ENCODE measurements at places on chromosomes 2 and 18. TPM values are rescaled to one million over a fixed set of nuclear protein-coding genes. Genes with fewer than 3 reads are reported as not detected.
A peak's percentile ranks its signal among the peaks of the same experiment; 100 is the strongest.

- no peaks in the 10 kb centered on the region for H3K4me1 ChIP-seq
- H3K27me3 ChIP-seq: peaks cover 3% of the 10 kb centered on the region
- no peak overlapping the region for H3K27ac ChIP-seq
Measured at GRCh38 chr2:235793163-235793752, 299.4 kb downstream of the AGAP1 start.

DNA sequence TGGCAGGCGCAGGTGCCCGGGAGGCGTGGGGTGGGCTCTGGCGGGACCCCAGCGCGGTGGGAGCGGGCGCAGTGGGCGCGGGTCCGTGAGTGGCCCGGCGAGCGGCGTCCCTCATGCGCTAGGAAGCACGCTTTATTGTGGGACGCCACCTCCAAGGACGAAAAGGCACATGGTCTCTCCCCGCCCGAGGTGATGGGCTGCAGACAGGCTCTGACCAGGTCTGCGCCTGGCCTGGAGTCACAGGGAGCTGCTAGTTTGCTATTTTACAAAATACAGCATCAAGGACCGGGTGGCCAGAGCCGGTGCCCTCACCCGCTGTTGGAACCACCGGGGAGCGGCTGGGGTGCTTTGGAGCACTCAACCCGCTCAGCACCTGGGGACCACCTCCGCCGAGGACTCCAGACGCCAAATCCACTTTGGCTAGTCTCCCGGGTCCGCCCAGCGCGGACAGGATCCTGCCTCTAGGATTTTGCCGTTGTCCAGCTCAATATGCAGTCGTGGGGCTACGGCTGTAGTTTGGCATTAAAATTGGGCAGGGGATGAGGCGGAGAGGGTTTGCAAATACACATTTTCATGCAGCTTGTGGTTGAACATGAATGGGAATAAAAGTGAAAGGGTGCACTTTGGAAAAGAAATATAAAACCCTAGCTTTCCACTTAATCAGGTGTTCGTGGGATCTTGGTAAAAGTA lies 65.4 kb downstream of the LRRFIP1 start:
- H3K4me1 ChIP-seq: peaks cover 36% of the 10 kb centered on the region
- peaks cover 2% of the 10 kb centered on the region for H3K27me3 ChIP-seq
- H3K4me3 ChIP-seq: peak overlapping the region; percentile 90
- DNase-seq: peak; percentile 64

- peaks cover 9% of the 10 kb centered on the region for H3K4me1 ChIP-seq
- peak within 1 kb of the TSS; percentile 95 for H3K4me3 ChIP-seq
- peak; percentile 93 for DNase-seq
- H3K36me3 ChIP-seq: peaks cover 3% of the 10 kb centered on the region
Measured at GRCh38 chr18:72544092-72544886, at the start of gene CBLN2. CBLN2 (minus strand) TSS chr18:72544342; CDS start chr18:72542160, 2,182 bp downstream.

DNA sequence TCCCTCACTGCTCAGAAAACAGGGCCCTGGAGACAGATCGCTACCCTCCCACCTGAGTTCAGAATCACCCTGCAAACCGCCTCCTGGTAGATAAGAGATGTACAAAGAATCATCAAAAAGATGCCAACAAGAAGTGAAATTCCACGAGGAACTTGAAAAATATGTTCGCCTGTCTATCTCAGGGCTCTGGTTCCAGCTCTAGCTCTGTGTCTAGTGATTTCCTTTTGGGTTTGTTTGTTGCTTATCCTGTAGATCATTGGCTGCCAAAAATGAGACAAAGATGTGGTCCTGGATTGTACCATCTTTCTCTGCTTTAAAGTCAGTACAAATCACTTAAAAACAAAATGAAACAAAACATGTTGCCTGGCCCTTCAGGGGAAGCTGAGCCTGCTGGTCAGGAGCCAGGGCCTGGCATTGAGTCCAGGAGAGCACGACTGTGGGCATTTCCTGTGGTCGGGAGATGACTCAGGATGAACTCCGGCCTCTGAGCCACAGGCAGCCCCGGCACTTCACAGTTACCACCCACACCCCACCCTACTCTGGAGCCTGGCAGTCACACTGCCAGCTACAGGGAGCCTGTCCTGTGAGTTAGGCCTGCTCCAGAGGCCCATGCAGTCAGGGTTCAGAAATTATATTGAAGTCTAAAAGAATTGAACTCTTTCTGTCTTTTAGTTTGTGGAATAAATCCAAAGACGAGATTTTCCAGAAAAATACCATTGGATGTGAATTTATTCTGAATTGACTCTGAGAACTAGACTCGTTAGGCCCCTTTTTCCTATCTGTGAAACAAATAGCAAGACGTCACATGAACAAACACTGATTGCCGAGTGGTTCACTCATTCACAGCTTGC lies 8.0 kb upstream of the ITGB6 start:
- no peak for DNase-seq
- peaks cover 4% of the 10 kb centered on the region for H3K27me3 ChIP-seq
- no peak overlapping the region for H3K4me3 ChIP-seq
- no peaks in the 10 kb centered on the region for H3K36me3 ChIP-seq
- H3K4me1 ChIP-seq: peaks cover 6% of the 10 kb centered on the region
- H3K27ac ChIP-seq: no peak overlapping the region

GRCh38 chr2:165524720-165525119 lies 55.2 kb downstream of the CSRNP3 start:
- H3K27ac ChIP-seq: no peak overlapping the region
- no peaks in the 10 kb centered on the region for H3K27me3 ChIP-seq
- DNase-seq: no peak
- peaks cover 4% of the 10 kb centered on the region for H3K36me3 ChIP-seq
- no peak overlapping the region for H3K4me3 ChIP-seq

The RGPD3 gene
- total RNA-seq: 0.27 TPM

GRCh38 chr18:50666536-50666935 lies 106.6 kb downstream of the MAPK4 start:
- H3K27ac ChIP-seq: no peak overlapping the region
- H3K4me1 ChIP-seq: peaks cover 29% of the 10 kb centered on the region

DNA sequence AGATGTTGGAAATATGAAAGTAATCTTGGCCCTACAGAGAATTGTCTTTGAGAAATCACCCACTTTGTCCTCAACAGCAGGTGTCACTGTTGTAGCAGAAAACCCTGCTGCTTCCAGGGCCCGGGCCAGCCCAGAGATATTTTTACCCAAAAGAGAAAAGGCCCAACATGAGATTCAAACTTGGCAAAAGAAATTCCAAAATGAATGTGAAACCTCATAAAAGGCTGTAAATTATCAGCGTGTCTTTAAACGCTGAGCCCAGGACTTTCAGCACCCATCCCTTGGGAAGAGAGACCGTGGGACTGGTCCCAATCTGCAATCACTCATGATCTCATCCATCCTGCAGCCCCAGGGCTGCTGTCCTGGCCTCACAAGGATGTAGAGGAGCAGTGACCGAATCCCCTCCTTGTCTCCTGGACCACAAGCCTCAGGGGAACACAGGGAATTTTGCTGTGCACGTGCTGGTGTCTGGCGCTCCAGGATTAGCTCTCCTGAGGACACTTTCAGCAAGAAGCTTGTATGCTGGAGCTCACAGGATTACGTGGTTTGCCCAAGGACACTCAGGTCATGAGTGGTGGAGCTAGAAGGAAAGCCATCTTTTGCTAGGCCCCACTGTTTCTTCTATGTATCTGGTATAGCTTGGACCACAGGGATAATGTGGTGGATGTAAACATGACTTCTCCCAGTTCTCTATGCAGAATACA lies 202.1 kb downstream of the RNF144A start:
- H3K4me1 ChIP-seq: peaks cover 21% of the 10 kb centered on the region
- H3K36me3 ChIP-seq: peaks cover 8% of the 10 kb centered on the region
- peak; percentile 44 for DNase-seq

- H3K27ac ChIP-seq: no peak overlapping the region
- no peaks in the 10 kb centered on the region for H3K4me1 ChIP-seq
- no peak for DNase-seq
- peaks cover 3% of the 10 kb centered on the region for H3K27me3 ChIP-seq
- H3K4me3 ChIP-seq: no peak overlapping the region
- peaks cover 3% of the 10 kb centered on the region for H3K36me3 ChIP-seq
Measured at GRCh38 chr18:49355028-49355427, 105.4 kb downstream of the DYM start.

The ZNF521 gene
- 58.7 TPM for total RNA-seq

DNA sequence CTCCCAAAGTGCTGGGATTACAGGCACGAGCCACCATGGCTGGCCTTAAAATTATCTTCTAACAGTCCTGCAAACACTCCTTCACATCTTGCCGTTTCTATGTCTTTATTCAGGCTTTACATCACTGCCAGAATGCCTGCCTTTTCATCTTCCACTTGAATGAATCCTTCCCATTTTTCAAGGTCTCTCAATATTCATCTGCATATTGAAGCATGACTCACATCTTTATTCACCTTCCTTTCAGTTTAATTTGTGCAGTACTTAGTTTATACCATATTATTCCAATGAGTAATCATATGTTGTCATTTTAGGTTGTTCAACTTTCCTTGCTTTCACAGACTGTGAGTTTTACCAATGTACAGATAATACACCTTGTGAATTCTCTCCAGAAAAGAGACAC lies 510.1 kb upstream of the PIK3C3 start:
- DNase-seq: no peak
- no peaks in the 10 kb centered on the region for H3K27me3 ChIP-seq
- H3K27ac ChIP-seq: no peak overlapping the region

GRCh38 chr18:47815486-47816270 lies 114.8 kb downstream of the SMAD2 start:
- no peaks in the 10 kb centered on the region for H3K4me1 ChIP-seq
- H3K4me3 ChIP-seq: no peak overlapping the region
- no peak overlapping the region for H3K27ac ChIP-seq

DNA sequence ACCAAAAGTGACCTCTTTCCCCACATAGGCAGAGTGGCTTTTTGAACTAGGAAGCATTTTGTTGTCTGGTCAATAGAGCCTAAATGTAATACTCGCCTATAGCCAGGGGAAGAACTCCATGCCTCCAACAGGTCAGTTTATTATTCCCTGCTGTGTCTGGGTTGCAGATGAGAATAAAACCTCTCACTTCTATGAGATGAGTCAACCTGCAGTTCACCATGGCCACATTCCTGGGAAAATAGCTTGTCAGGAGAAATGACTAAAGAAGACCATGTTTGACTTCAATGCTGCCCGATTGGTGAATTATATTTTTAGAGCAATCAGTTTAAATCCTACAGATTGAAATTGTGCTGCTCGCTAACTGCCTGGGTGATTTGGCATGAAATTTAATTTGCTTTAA lies 46.7 kb upstream of the LRRTM1 start:
- peaks cover 1% of the 10 kb centered on the region for H3K27me3 ChIP-seq
- no peak overlapping the region for H3K27ac ChIP-seq
- H3K4me1 ChIP-seq: peaks cover 4% of the 10 kb centered on the region
- H3K36me3 ChIP-seq: no peaks in the 10 kb centered on the region

GRCh38 chr2:77867146-77867545 lies 345.0 kb upstream of the LRRTM4 start:
- DNase-seq: no peak
- no peak overlapping the region for H3K4me3 ChIP-seq
- H3K27ac ChIP-seq: no peak overlapping the region
- no peaks in the 10 kb centered on the region for H3K4me1 ChIP-seq
- no peaks in the 10 kb centered on the region for H3K36me3 ChIP-seq
- no peaks in the 10 kb centered on the region for H3K27me3 ChIP-seq

- H3K4me1 ChIP-seq: no peaks in the 10 kb centered on the region
- H3K36me3 ChIP-seq: peaks cover 27% of the 10 kb centered on the region
- peaks cover 4% of the 10 kb centered on the region for H3K27me3 ChIP-seq
- no peak overlapping the region for H3K4me3 ChIP-seq
Measured at GRCh38 chr18:45863469-45863868, 38.0 kb downstream of the SIGLEC15 start.

The MLPH gene
- total RNA-seq: 4.3 TPM

DNA sequence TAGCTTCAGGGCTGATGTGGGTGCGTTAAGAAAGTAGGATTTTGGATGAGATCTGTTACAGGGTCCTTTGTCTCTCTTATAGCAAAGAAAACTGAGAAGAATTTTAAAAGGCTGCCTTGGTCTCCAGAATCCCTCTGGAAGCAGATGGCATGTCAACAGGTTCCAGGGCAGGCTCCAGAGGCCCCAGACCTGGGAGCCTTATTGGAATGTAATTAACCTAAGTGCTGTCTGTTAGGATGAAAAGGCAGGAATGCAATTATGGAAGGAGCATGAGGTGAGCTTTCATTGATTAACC lies 97.2 kb upstream of the PKDCC start:
- H3K4me3 ChIP-seq: peak overlapping the region; percentile 34
- H3K36me3 ChIP-seq: no peaks in the 10 kb centered on the region
- no peak for DNase-seq
- peak overlapping the region; percentile 20 for H3K27ac ChIP-seq
- peaks cover 22% of the 10 kb centered on the region for H3K27me3 ChIP-seq
- peaks cover 66% of the 10 kb centered on the region for H3K4me1 ChIP-seq

The CCDC68 gene
- not detected for total RNA-seq

DNA sequence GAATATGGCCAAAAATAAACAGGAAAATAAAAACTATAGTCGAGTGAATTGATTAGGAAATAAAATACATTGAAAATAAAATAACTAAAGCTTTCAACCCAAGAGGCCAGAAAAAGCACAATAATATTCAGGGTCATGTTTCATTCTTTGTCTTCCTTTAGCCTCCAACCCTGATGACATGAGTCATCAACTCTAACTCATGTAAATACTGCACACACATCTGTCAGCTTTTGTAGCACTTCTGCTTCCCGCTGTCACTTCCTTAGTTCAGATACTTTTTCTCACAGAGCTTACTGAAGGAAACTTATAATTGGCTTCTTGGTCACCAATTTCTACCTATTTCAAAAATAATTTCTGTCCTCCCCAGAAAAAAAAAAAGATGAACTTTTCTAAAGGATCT lies 112.8 kb downstream of the UPP2 start:
- no peak for DNase-seq
- no peak overlapping the region for H3K4me3 ChIP-seq
- H3K27ac ChIP-seq: peak overlapping the region; percentile 52

DNA sequence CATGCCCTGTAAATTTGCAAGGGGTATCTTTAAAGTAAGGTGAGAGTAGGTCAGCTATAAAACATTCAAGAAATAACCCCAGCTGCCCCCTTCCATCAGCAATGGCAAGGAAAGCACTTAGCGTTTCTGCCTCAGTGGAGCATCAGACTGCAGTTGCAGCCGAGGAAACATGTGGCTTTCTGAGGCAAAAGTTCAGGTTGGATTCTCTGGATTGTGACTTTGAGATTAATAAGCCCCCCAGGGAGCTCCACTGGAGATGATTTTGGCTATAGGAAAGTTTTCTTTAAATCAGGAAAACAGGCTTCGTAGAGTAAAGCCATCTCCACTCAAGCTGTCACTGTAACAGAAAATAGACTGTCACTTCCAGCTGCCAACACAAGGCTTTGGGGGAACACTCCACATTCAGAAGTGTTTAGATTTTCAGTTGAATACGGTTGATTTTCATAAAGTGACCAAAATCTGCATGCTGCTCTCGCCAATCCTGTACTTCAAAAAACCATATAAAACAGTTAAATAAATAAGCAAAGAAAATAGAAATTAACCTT lies 15.3 kb upstream of the RIT2 start:
- no peaks in the 10 kb centered on the region for H3K4me1 ChIP-seq
- H3K27ac ChIP-seq: no peak overlapping the region
- H3K36me3 ChIP-seq: no peaks in the 10 kb centered on the region

GRCh38 chr2:206154197-206154596 lies 5.0 kb downstream of the NDUFS1 start:
- H3K4me3 ChIP-seq: peak overlapping the region; percentile 53
- peaks cover 4% of the 10 kb centered on the region for H3K36me3 ChIP-seq
- DNase-seq: no peak
- H3K27ac ChIP-seq: peak overlapping the region; percentile 31
- peaks cover 4% of the 10 kb centered on the region for H3K27me3 ChIP-seq
- peaks cover 8% of the 10 kb centered on the region for H3K4me1 ChIP-seq

The ITGA4 gene
- 5.4 TPM for total RNA-seq

The FSIP2 gene
- total RNA-seq: 56.4 TPM
